ENCODE measurements at places on chromosomes 5 and 9.

DNA sequence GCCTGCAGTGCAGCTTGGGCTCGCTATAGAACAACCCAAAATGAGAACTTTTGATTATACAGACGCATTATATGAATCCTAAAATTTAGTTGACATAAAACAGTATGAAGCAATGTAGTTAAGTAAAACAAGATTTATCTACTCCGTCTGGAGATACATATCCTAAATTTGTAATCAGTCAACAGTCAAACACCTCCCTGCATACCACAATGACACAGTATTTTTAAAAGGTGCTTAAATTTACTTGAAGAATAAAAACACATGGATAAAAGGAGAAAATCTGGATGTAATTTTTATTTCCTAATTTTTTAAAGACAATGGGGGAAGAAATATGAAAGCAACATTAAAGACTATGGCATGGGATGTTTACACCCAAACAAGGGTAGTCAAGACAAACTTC is 70.8 kb downstream of the PTBP3 start:
- no peak for DNase-seq

GRCh38 chr5:131394128-131394527 is 130.3 kb downstream of the CDC42SE2 start:
- no peak for DNase-seq

DNA sequence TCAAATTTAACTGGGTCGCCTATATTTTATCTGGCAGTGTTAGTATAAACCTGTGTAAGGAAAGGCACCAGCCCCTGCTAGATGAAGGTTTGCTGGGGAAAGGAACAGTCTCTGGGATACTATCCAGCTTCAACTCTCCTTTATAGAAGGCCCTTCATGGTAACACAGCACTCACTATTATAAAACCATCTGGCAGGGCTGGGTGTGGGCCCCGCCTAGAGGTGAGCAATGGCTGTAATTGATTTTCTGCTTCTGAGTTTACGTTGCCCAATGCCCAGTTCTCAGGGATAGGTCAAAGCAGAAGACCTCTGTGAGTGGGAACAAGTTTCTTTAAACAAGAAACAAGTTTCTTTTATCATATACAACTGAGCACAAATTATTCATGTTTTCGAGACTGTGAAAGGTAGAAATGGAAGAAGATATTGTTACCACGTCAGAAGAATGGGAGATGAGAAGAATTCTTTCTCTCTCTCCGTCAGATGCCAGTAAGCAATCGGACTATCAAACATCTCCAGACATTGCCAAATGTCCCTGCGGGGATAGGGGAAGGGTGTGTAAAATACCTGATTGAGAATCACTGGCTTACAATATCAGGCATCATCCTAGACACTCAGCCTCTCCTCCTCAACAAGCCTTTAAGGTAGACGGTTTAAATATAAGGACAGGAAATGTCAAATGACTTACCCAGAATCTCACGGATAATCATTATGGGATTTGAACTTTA is 205.9 kb downstream of the PDZD2 start:
- DNase-seq = no peak

DNA sequence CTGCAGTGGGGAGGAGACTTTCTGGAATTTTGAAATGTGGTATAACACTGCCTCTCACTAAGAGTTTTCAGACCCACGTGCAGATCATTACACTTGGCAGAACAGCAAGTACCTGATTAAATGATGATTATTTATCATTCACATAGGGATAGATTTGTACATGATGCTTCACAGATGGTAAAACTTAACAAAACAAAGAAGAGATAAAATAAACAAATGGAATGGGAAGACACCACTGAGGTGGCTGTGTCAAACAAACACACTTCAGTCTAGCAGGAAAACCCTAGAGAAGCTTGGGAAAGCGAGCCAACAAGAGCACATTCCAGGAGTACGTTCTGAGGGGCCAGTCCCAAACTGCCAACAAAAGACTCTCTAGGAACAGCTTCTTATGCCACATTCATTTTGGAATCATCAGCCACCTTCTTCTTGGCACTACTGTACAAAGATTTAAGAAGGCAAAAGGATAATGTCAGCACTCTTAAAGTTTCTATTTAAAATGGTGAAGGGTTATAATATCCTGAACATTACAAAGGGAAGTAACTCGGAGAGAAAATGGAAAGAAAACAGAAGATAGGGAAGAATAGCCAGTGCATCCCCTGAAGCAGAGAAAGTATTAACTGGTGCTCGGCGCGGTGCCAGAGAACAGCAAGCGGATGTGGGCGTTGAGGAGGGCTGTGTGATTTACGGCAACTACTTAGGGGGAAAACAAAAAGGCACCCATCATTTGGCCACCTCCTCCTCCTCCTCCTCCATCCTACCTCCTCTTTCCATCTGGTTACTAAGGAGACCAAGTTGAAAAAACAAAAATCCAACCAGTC is 1.6 kb downstream of the MED27 start:
- peak; percentile 28 for DNase-seq

- no peak for DNase-seq
Measured at GRCh38 chr5:101561018-101561417, 657.9 kb upstream of the ST8SIA4 start.

- DNase-seq = no peak
Measured at GRCh38 chr5:91850031-91850430, 466.9 kb upstream of the ARRDC3 start.

- no peak for DNase-seq
Measured at GRCh38 chr5:135009736-135010501, 24.1 kb downstream of the PITX1 start.

GRCh38 chr5:142110046-142110531 is 1.5 kb downstream of the NDFIP1 start:
- DNase-seq = no peak

DNA sequence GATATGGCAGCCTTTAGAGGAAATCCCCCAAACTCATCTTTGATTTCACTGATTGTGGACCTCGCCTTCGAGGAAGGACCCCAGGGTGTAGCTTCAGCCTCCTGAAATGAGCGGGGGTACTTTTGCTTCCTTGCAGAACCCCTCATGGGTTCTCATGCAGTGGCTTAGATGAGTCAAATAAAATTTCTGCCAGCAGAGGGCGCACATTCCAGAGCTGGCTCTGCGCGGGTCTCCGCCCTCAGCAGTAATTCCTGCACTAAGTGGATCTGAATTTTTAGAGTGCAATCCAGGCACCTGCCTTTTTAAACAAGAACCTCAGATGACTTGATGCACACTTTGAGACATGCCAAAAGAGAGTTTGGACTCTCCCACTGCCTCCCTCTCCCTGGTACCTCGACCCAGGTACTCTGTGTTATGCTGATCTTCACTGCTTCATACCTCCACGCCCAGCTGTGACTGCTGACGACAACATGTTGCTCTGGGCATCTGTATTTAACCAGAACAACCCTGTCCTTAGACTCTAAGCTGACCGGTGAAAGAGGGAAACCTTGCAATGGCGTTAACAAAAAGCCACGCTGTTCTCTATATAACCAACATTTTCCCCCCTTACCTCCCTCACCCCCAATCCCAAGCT is 7.3 kb downstream of the EGFLAM start:
- peak; percentile 35 for DNase-seq

DNA sequence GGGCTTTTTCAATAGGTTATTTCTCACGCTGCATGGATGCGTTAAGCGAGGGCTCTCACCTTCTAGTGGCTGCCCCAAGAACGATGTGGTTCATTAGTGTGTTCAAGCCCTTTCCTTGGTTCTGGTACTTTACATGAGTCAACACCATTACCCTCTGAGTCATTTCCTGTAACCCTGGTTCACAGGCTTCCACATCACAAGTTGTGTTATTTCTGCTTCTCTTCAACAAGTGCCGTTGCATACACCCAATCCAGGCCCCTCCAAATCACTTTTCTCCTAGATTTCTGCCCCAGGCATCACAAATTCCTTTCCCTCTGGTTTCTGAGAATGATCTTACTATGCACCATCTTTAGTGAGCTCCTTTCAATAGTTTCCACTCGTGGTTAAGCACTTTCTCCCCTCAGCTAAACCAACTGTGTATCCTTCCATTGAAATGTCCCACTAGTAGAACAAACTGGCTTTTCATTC is 69.5 kb upstream of the RAD23B start:
- DNase-seq = no peak

DNA sequence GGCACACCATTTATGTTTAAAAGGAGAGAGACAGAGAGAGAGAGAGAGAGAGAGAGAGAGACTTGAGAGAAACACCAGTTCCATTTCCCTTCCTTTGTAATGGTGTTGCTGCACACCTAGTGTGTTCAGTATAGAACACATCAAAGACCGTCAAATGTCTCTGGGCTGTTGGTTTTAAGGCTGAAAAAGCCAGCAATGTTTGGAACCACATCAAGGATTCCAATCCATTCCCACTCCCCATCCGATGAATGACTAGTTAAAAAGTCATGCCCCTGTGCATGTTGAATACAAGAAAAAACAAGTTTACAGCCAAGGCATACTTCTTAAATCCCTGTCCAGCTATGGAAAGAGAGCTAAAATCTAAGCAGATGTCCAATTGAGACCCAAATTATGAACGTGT is 83.0 kb upstream of the IFNE start:
- no peak for DNase-seq

DNA sequence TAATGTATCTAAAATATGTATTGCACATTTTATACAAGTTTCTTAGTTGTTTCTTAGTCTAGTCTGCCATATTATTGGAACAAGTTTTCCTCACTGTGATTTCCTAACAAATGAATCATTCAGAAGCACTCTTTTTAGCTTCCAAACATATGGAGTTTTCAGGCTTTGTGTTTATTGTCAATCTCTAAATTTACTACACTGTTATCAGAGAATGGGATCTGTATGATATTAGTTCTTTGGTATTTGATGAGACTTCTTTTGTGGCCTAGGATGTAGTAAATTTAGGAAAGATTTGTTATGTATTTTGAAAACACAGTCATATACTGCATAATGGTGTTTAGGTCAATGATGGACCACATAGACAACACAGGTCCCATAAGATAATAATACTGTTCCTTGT is 25.7 kb downstream of the SREK1IP1 start:
- DNase-seq = no peak

GRCh38 chr9:34498553-34498952 is 24.2 kb downstream of the ENHO start:
- DNase-seq = no peak

DNA sequence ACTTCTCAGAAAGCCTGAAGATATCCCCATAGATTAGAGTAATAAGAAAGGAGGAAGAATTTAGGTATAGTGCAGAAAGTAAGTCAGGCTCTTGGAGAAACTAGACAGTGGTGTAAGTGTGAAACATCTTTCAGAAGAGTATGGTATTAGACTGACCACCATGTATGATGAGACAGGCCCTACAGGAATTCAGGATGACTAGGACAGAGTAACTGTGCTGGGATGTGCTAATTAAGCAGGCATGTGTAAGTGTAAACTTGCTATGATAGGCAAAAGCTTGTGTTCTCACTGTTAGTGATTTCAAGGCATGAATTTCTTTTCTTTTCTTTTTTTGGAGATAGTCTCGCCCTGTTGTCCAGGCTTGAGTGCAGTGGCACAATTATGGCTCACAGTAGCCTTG is 70.8 kb downstream of the RAB24 start:
- DNase-seq = no peak

GRCh38 chr5:149135536-149136201 is 5.6 kb upstream of the ABLIM3 start:
- no peak for DNase-seq

DNA sequence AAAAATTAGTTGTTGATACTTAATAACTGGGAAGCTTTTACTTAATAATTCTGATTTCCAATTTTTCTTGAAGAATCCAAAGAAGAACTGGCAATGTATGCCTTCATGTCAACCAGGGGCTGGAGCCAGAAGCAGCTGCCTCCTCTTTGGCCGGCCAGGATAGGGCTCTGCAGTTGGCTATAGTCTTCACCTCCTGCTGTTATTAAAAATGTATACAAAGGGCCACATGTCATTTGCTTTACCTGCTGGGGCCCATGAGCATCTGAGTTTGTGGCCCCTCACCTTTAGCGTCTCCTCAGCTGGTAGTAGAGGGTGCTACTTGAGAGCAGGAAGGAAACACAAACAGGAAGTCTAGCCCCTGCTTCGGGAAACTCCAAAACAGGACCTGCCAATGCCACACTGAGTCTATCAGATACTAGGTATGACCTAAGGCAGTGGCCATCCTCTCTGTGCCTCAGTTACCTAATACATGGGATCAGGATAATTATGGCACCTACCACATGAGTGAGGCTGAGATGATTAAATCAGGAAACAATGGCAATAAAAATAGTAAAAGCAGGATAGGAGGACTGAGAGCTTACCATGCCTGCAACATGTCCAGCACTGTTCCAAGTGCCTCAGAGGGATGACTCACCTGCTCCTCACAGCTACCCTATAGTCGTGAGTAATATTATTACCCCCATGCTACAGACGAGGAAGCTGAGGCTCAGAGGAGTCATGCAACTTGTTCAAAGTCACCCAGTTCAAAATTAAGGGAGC is 21.3 kb downstream of the CCDC69 start:
- no peak for DNase-seq

- DNase-seq = no peak
Measured at GRCh38 chr9:71755230-71755629, 13.1 kb downstream of the CEMIP2 start.

DNA sequence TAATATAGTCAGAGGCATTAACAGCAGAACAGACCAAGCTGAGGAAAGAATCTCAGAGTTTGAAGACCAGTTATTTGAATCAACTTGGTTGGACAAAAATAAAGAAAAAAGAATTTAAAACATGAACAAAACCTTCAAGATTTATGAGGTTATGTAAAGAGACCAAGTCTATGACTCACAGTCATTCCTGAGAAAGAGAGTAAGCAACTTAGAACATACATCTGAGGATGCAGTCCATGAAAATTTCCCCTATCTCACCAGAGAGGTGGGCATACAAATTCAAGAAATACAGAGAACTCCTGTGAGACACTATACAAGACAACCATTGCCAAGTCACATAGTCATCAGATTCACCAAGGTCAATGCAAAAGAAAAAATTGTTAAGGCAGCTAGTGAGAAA is 17.4 kb upstream of the C9orf72 start:
- DNase-seq = no peak

GRCh38 chr5:9774472-9775079 is 144.4 kb upstream of the TAS2R1 start:
- DNase-seq = no peak

GRCh38 chr5:174344335-174344734 is 298.8 kb downstream of the NSG2 start:
- no peak for DNase-seq
